ENCODE measurements at places on chromosomes 7 and 10.
A peak's percentile ranks its signal among the peaks of the same experiment; 100 is the strongest.

GRCh38 chr7:84998665-84999064, 188.2 kb downstream of the SEMA3D start:
- DNase-seq, result no peak

- DNase-seq, result no peak
These were observed 682.7 kb upstream of the FZD8 start for GRCh38 chr10:36324831-36325230.

DNA sequence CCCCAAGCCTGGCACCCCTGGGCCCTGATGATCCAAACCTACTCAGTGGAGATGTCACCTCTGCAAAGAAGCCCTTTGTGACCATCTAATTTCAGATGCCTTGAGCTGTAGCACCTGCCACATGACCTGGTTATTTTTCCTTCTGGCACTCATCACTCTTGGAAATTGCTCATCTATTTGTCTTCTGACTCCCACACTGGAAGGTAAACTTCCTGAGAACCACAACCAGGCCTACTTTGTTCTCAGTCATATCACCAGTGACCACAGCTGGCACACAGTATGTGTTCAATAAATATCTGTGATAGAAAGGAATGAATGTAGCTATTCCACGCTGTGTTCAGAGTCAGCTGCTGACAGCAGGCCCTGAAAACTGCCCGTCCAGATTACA, 97.1 kb downstream of the SH3PXD2A start:
- no peak for DNase-seq

- DNase-seq, result no peak
These were observed 16.9 kb downstream of the KCNMA1 start for GRCh38 chr10:77620731-77621130.

DNA sequence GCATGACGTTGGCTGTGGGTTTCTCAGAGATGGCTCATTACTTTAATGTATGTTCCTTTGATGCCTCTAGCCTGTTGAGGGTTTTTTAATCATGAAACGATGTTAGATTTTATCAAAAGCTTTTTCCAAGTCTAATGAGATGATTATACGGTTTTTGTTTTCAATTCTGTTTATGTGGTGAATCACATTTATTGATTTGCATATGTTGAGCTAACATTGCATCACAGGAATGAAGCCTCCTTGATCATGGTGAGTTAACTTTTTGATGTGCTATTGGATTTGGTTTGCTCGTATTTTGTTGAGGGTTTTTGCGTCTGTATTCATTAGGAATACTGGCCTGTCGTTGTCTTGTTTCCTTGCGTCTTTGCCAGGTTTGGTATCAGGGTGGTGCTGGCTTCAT, 52.3 kb upstream of the PTPN12 start:
- DNase-seq, result no peak

DNA sequence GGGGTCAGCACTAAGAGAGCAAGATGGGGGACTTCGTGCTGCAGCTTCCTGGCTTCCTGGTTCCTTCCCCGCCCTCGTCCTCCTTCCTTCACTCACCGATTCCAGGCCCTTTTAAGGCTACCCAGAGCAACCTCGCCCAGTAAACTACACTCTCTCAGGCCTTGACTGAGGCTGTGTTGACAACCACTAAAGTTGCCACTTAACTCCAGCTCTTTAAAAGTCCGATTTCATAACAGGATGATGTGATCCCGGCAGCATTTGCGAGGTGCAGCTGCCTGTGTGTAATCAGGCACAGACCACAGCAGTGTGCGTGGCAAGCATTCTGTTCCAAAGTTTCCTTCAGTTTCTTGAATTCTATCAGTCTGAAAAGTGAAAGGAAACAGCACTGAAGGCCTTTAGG, 110.6 kb downstream of the RAB11FIP2 start:
- DNase-seq, result no peak

GRCh38 chr7:50531928-50532327, 33.3 kb downstream of the DDC start:
- DNase-seq, result no peak

DNA sequence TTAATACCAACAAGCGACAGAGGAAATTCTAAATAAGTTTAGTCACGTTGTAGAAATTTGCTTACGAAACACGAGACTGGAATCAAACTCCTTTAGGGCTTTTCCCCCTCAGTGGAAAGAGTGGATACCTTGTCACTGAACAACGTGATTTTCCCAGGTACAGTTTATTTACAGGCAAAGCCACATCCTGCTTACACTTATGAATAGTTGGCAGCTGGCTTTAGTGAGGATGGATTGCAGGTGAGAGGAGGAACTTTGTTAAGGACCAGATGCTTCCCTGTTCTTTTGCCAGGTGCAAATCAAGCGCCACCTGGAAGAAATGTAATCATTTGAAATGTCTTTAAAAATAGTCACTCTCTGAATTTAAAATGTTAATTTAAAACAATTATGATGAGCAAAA, 282.4 kb downstream of the ADARB2 start:
- DNase-seq, result no peak

DNA sequence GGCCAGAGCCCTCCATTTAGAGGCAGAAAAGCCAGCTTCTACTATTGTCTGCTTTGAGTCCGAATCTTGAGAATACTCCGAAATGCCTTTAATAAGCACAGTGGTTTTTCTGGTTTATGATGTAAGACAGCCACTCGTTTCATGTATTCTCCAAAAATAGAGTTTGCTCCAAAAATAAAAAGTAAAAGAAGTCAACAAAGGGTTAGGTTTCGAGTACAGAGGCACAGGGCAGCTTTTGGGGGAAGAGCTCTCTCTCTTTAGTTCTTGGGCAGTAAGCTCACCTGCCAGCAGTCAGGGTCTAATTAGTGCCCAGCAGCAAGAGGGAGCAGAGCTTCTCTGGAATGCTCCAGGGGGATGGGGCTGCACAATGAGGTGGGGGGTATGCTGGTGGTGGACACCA, 20.2 kb downstream of the CREB3L2 start:
- DNase-seq, result no peak

DNA sequence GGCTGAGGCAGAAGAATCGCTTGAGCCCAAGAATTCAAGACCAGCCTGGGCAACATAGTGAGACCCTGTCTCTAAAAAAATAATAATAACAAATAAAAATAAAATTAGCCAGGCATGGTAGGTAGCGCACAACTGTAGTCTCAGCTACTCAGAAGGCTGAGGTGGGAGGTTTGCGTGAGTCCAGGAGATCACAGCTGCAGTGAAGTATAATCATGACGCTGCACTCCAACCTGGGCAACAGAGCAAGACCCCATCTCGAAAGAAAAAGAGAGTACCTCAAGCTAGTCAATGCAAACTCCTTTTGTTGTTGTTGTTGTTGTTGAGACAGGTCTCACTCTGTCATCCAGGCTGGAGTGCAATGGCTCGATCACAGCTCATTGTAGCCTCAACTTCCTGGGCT, 34.0 kb upstream of the NFE2L3 start:
- DNase-seq, result no peak

DNA sequence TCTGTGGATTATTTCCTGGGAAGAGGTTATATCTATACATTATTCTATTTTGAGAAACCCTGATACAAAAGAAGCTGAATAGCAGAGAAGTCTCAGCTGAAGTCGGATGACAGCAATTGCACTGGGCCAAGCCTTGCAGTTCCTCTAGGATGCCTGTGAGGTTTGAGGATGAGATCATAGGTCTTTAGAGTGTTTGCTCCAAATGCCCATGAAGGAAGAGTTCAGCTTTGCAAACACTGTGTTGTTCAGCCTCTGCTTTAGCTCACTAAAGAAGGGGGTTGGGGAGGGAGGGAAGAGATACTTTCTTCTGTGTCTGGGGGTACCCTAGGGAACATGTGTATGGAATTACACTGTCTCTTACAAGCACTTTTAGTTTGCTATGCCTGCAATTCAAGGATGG, 282.5 kb upstream of the NRP1 start:
- no peak for DNase-seq

DNA sequence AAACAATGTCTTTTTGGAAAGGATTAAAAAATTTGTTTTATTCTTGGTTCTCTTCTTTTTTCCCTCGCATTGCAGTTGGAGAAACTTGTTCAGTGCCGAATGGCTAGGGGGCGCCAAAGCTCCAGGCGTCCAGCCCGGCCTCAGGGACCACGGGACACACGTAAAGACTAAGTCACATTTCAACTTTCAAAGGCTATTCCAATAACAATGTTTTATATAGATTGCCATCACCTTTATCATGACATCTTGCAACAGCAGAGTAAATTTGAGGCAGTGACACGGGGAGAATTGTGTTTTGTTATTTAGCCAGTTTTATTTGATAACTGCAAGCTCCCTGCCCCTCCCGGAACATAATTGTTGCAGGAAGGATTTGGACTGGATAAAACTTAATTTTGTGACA, 2.2 kb upstream of the IGFBP3 start:
- DNase-seq, result peak; percentile 70

GRCh38 chr7:38040831-38041230, 120.4 kb downstream of the EPDR1 start:
- no peak for DNase-seq

GRCh38 chr7:26197153-26198115, 3.1 kb downstream of the HNRNPA2B1 start:
- DNase-seq, result no peak

DNA sequence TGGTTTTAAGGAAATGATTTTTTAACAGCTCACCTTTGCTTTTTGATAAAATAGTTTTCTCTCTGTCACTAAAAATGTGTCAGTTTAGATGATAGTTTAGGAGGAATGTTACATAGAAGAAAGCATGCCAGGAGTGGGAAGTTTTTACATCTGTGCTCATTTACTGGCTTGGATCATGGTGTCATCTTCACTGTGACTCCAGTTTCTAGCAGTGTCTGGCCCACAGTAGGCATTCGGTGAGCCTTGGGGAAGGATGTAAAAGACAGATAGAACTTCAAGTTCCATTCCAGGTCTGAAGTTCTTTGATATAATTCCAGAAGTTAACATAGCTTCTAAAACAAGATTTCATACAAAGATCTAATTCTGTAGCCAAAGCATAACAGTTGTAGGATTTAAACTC, 259.2 kb downstream of the BICC1 start:
- DNase-seq, result no peak

- no peak for DNase-seq
These were observed 29.0 kb upstream of the WDFY4 start for GRCh38 chr10:48655411-48656240.

- DNase-seq, result no peak
These were observed 320.0 kb downstream of the EXOC4 start for GRCh38 chr7:133572843-133573242.

DNA sequence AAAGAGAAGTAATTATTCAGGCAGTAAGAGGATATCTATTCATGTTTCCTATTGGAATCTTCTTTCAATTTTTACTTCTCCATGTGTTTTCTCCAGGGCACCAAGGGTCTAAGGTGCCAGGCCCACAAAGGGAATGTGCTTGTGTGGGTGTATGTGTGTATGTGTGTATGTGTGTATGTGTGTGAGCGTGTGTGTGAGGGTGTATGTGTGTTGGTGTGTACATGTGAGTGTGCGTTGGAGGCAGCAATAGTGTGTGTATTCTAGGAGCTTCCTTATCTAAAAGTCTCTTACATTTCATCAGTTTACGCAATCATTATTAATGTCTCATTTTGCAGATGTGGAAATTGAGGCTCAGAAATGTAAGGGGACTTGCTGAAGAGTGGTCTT, 28.3 kb downstream of the RAMP3 start:
- no peak for DNase-seq

- DNase-seq, result no peak
These were observed 7.5 kb downstream of the HOXA4 start for GRCh38 chr7:27123007-27123476.

- DNase-seq, result no peak
These were observed 28.9 kb upstream of the STK17A start for GRCh38 chr7:43553999-43554398.

DNA sequence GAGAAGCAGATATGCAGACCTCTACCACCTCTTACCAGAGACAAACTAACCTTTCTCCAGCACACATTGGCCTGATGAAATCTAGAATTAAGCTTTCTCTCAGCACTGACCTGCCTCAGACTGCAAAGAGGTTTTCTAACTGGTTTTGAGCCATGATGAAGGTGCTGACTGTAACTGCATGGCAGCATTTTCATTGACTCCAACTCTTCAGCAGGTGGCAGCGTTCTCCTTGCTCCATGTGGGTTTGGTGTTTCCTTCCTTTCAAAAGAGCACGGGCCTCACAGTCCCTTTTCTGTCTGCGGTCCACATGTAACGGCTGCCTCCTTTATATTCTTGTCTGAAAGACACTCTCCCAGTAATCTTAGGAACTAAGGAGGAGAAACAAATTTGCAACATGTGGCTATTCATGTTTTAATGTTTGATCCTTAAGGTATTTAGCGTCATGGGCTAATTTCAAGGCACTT, 12.6 kb downstream of the KLLN start:
- peak; percentile 43 for DNase-seq

DNA sequence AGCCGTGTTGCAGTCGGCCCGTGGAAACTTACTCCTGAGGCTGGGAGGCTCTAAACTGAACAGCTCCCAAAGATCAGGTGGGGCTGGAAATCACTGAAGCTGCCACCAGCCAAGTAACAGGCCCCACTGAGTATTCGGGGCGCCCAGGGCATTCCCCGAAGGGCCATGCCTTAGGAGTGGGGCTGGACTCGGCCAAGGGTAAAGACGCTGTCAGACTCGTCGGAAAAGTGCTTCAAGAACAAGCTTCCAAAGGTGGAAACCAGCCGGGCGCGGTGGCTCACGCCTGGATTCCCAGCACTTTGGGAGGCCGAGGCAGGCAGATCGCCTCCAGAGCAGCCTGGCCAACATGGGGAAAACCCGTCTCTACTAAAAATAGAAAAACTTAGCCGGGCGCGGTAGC, 102.8 kb downstream of the GALNT11 start:
- no peak for DNase-seq

GRCh38 chr10:101061624-101062231, at the start of gene KAZALD1:
KAZALD1 (plus strand) TSS chr10:101061989; CDS start chr10:101062593, 604 bp downstream.
- DNase-seq, result no peak

- no peak for DNase-seq
These were observed 51.9 kb upstream of the GNAT3 start for GRCh38 chr7:80563561-80564327.

DNA sequence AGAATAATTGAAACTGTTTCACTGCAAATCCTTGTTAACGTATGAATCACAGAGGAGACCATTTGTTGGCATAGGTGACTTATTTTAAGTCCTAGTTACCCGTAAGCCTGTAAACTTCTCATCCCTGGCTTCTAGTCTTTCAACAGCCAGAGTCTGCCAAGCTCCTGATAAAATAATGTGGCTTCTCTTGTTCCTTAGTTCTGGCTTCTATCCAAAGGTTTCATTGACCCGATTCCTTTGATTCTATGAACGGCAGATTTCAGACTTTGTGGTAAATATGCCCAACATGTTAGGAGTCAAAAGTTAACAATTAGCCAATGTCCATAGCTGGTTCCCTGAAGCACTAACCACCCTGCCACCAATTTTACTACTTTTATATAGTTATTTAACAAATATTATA, 23.3 kb downstream of the DNAH11 start:
- no peak for DNase-seq

GRCh38 chr10:494149-494542, 195.3 kb downstream of the DIP2C start:
- no peak for DNase-seq

GRCh38 chr10:69088801-69089501, 1.0 kb downstream of the SRGN start:
- no peak for DNase-seq

GRCh38 chr7:77320714-77321113, 95.4 kb downstream of the GSAP start:
- DNase-seq, result no peak

All from liver (tissue), 10 donors.